Iris pigment epithelial cell (primary cell): ENCODE measurements at places on chromosomes 1 and 21.

GRCh38 chr1:3795453-3796214, 664 bp downstream of the LRRC47 start:
- no peak for DNase-seq

- DNase-seq: no peak
These were observed 80.1 kb downstream of the DISP3 start for GRCh38 chr1:11558871-11559590.

DNA sequence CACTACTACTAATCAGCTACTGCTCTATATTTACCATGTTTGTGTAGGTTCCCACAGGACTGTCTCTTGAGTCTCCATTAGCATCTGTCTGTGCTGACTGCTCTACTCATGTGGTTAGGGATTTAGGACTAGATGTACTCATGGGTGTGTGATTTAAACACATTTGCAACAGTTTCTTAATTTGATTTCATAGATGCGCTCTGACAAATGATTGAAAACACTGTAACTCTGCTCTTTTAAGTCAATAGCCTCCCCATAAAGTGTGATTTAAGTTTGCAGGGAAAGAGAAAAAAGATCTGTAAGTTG, 809.3 kb downstream of the NCAM2 start:
- peak; percentile 4 for DNase-seq

DNA sequence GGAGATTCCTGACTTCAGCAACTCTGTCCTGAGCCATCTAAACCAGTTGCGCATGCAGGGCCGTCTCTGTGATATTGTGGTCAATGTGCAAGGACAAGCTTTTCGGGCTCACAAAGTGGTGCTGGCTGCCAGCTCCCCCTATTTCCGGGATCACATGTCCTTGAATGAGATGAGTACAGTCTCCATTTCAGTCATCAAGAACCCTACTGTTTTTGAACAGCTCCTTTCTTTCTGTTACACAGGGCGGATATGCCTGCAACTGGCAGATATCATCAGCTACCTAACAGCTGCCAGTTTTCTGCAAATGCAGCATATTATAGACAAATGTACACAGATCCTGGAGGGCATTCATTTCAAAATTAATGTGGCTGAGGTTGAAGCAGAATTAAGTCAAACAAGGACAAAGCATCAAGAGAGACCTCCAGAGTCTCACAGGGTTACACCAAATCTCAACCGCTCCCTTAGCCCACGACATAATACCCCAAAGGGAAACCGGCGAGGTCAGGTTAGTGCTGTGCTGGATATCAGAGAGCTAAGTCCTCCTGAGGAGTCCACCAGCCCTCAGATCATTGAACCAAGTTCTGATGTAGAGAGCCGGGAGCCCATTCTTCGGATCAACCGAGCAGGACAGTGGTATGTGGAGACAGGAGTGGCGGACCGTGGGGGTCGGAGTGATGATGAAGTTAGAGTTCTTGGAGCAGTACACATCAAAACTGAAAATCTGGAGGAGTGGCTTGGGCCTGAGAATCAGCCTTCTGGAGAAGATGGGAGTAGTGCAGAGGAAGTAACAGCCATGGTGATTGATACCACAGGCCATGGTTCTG, 2.3 kb downstream of the ZBTB37 start:
- DNase-seq: no peak

GRCh38 chr1:43468414-43468813, 14.7 kb upstream of the HYI start:
- DNase-seq: no peak

GRCh38 chr1:216549796-216550195, 126.5 kb upstream of the USH2A start:
- no peak for DNase-seq

DNA sequence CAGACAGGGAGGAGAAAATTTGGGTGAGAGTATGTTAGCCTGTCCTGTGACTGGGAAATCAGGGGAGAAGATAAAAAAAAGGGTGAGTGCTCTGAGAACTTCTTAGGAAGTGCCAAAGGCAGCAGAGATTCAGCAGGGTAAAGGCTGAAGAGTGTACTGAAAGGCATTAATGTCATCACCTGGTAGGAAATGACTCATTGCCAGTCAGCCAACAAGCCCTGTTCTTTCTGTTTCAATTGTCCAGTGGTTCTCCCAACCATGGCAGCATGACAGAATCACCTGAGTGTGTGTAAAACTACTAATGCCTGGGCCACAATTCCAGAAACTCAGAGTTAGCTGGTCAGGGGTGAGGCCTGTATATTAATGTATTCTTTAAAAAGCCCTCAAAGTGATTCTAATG, 83.5 kb downstream of the INTS7 start:
- DNase-seq: peak; percentile 81

DNA sequence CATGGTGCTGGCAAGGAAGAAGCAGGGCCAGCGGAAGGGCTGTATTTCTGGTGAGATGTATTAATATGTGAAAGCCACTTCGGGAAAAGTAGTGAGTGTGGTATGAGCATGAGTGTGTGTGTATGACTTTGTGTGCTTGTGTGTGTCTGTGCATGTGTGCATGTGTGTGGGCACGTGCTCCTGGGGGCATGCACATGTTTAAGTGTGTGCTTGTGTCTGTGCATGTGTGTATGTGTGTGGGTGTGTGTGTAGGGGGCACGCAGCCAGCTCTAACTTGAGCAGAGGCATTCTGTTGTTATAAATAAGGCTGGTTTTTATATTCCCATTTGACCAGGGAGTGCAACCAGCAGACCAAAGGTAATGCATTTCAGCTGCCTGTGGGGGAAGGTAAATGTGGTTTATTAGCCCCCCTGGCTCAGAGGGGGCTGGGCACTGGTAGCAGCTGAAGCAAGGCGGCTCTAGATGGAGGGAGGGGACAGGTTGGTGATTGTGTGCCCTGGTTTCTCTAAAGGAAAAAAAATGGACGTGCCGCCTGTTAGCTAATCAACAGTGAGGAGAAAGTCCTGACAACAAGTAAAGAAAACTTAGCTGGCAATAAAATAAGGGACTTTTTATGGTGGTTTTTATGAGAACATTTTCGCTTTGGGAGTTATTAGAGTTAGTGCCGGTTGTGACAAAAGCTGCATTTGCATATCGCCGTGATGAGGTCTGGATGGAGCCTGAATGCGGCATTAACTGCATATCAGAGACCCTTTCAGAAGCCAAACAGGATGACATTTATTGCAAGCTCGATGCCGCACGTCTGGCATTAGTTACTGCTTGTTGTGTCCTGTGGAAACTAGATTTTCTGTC, 180.1 kb downstream of the CAMTA1 start:
- DNase-seq: no peak

- DNase-seq: no peak
These were observed 5.4 kb upstream of the RGSL1 start for GRCh38 chr1:182444497-182444896.
